ENCODE measurements at places on chromosomes 12 and 14. TPM values are rescaled to one million over a fixed set of nuclear protein-coding genes. Genes with fewer than 3 reads are reported as not detected.

Gene ACVRL1
- 187 TPM for total RNA-seq

Gene KRT75
- total RNA-seq: not detected

Gene RNASE3
- total RNA-seq: not detected

Gene CLEC7A
- not detected for total RNA-seq
